ENCODE measurements at places on chromosomes 6 and 20.
A peak's percentile ranks its signal among the peaks of the same experiment; 100 is the strongest.

GRCh38 chr6:26122402-26122792, 35.2 kb downstream of the HFE start:
- no peak for DNase-seq

DNA sequence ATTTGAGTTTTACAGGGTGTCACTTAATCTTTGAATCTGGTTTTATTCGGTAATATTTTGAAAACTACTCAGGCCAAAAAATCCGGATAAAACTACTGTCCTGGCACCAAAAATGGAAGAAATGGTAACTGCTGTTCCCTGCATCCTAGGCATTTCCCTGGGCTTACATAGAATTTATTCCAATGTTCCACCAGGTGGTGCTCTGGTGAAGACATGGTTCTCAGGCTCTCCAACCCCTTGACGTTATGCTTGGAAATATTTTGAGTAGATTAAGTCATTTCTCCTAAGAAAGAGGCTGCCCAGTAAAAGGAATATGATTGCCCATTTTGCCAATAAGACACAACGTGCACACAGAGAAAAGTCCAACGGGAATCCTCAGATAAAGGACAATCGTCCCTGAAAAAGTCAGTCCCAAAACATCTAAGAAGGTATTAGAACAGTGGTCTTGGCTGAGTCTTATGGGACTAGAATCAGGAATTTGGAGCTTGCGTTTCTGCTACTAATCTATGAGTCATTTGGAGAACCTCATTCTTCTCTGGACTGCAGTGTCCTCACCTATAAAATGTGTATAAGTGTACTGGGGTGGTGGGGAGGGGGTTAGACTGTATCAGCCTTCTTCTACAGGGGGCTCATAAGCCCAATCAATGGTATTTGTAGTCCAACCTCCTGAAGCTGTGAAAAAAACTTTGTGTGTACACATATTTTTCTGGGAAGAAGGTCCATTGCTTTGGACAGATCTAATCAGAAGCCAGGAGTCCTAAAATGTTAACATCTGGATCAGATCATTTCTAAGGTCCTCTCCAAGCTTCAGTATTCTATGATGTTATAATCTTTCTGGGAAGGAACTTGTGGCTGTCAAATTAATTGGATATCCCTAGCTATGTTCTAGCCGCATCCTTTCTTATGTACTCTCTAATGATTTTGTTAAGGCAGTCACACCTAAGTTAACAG, 131.0 kb upstream of the BMP2 start:
- no peak for DNase-seq

DNA sequence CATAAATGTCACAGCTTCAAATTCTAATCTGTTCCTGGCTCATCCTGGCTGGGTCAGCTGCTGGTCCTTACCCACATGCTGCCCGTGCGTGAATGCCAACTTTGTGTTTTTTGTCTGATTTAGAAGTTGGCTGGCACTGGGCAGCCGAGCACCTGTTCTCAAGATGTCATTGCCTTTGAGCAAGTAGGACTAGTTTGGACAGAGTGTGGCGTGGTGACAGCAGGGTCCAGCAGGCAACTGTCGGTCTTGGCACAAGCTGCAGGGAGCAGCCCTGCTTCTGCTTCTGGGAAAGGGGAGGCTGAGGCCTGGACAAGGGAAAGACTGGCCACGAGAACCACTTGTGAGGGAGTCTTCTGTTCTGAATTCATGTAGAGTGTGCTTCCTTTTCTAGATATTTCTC, 26.4 kb upstream of the ADRM1 start:
- no peak for DNase-seq

DNA sequence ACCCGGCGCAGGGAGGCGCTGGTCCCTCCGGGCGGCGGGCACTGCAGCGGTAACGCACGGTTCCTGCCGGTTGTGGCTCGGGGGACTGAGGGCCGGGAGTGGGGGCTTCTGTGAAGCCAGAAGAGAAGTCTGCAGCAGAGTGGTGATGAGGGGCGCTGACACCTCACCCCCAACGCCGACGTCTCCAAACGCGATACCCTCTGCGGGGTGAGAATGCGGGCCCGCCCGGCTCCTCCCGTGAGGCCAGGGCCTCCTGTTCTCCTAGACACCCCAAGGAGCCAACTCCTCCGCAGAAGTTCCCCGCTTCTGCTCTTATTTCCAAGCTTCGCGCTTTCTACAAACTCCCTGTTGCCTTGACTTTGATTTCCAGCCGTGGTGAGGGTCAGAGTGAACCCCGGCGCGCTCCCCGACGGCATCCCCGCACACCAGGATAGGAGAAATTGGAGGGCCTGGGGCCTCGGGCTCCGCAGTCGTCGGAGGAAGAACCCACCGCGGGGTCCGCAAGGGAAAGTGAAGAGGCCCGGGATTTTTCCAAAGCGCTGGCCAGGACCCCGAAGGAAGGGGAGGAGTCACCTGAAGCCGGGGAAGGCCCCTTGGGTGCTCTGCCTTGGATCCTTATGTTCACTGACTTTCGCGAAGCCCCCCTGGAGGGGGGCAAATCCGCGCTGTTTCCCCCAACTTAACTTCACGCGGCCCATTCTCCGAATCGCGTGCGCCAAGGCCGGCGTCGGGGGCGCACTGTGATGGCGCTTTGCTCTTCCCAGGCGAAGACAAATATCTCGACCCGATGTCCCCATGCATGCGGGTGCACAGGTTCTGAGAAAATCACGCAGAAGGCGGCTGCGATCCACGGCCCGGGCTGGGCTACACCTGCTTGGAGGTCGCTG, 3.1 kb upstream of the INSM1 start:
- DNase-seq, result no peak

DNA sequence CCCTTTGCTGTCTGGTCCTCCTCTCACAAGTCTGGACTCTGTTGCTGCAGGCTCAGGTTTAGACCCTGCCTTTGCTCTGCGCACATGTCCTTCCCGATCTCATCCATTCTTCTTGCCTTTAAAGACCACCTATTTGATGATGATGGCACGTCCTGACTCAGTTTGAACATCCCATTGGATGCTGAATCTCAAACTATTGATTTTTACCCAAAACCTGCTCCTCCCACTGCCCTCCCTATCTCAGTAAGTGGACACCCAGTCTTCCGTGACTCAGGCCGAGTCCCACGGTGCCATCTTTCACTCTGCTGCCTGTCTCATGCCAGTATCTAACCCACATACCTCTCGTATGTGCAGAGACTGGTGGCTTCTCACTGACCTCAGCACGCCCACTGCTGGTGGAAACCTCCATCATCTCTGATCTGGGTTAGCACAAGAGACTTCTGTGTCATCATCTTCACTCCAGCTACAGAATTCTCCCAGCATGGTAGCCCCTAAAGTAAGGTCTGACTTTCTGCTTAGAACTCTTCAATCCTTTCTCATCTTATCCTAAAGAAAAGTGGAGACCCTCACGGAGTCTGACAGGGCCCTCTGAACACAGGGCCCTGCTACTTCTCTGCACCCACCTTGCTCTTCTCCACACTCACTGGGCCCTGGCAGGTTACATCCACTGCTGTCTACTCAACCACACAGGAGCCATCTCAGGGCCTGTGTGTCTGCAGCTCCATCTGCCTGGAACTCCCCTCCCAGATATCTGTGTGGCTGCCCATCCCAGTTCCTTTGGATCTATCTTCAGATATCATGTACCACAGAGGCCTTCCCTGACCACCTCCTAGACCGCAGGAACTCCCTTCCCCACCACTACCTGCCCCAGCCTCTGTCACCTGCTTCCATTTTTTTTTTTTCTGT, 387.1 kb upstream of the AGPAT4 start:
- no peak for DNase-seq

DNA sequence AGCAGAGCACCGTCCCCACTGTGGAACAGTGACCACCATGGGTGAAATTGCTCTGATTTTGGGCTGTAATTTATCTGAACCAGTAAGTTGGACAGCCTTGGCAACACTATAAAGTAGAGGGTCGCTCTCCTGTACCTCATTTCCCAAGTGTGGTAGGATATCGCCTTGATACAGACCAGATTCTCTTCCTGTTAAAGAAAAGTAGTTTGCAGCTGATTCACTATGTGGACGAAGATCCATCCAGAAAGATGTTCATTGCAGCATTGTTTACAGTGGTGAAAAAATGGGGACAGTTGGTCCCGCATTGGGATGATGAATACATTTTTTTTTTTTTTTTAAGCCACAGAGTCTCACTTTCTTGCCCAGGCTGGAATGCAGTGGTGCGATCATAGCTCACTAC, 74.3 kb downstream of the SLX4IP start:
- DNase-seq, result no peak

GRCh38 chr20:44234566-44235317, 12.4 kb upstream of the GDAP1L1 start:
- no peak for DNase-seq

GRCh38 chr20:64065974-64066343, 3.0 kb downstream of the TCEA2 start:
- DNase-seq, result peak; percentile 72

- DNase-seq, result peak; percentile 66
These were observed 10.1 kb downstream of the IL17F start for GRCh38 chr6:52233975-52234823.

GRCh38 chr6:112037783-112038216, 16.1 kb upstream of the CCN6 start:
- peak; percentile 25 for DNase-seq

DNA sequence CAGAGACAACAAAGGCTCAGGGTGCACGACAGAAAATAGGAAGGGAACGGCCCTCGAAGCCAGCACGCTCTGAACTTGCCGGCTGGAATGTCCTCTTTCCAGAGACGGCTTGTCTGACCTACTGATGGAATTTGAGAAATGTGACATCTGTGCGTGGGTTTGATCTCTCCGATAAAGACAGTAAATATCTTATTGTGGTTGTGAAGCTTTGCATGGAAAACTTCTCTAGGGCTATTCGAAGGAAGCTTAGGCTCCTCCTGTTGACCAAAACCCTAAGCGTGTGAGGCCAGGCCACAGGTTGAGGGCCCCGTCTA, 247.3 kb downstream of the ZNF217 start:
- no peak for DNase-seq

- no peak for DNase-seq
These were observed 123.8 kb downstream of the FAM83B start for GRCh38 chr6:54970337-54970736.

DNA sequence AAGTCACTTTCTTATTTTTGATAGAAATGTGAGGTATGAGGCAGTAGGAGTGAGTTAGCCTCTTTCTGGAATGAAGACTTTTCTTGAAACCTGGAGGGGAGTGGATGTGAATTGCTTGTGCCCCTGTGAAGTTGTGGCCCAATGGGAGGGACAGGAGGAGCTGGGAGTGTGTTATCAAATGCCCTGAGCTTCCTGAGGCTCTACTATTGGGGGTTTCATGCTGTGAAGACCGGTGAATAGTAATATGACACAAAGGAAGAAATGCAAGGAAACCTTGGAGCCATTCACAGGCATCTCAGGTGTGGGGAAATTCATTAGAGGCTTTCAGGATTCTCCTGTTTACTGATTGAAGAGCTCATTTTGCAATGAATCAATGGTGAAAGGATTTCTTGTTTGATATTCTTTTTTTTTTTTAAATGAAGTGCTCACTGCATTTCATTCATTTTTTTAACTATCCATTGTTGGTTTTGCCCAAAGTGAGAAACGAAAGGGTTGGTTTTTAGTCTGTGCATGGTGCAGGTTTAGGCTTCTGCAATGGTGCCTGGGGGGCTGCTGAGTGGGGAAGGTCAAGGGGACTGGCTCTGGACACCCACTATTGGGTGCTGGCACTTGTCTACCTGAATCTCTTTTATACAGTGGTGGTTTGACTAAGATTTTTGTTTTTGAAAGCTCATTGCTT, 8.2 kb downstream of the RNF144B start:
- no peak for DNase-seq

DNA sequence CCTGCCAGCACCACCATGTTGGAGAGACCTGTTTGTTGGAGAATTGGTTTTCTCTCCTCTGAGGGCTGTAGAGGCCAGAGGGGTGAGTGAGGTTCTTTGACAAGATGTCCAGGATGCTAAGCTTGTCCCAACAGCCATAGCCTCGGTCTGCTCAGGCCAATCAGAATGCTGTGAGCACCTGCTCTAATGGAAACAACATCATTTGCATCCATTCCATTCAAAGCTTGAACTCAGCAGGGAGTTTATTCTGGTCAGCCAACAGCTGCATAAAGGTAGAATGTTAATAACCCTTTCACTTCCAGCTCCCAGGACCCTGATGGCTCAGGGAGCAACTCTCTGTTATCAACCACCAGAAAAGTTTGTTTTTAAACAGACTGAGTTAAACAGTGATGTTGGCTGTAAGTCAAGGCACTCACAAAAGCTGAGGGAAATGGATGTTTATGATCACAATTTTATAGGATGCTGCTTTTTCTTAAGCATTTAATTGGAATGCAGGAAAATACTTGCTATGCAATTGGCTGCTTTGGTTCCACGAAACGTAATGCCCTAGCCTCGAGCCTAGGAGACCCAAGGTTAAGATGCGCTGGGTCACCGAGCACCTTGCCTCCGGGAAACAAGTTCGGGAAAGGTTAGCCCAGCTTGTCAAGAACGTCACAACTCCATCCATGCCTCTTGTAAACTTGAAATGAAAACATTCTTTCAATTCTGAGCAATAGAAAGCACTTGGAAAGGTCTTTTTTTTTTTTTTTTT, 155.2 kb downstream of the NFATC2 start:
- no peak for DNase-seq

- no peak for DNase-seq
These were observed 212.2 kb downstream of the UST start for GRCh38 chr6:148959008-148959407.

DNA sequence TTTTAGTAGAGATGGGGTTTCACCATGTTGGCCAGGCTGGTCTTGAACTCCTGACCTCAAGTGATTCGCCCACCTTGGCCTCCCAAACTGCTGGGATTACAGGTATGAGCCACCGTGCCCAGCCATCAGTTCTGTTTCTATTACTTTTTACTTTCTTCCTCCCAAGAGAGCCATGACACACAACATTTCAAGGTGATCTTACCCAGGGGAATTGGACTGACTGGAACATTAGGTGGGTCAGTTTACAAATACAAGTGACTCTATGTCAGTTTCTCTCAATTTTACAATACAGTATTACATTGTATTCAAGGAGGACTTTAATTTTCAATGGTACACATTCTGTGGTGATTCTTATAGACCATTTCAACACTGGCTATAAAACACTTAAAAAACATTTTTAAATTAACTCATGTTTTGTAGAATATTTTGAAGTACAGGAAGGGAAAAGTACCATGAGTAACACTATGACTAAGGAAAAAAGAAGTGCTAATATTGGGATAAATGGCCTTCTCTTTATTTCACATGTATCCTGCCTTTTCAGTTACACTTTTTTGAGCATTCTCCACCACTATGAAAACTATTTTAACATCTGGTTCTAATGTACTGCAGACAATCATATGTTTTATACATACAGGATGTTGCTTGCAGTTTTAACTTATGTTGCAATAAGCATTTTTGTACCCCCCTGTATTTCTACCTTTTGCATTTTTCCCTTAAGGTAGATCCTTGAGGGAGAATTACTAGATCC, 8.4 kb downstream of the TPBG start:
- no peak for DNase-seq

- no peak for DNase-seq
These were observed 23.6 kb downstream of the BNIP5 start for GRCh38 chr6:36312854-36313648.

DNA sequence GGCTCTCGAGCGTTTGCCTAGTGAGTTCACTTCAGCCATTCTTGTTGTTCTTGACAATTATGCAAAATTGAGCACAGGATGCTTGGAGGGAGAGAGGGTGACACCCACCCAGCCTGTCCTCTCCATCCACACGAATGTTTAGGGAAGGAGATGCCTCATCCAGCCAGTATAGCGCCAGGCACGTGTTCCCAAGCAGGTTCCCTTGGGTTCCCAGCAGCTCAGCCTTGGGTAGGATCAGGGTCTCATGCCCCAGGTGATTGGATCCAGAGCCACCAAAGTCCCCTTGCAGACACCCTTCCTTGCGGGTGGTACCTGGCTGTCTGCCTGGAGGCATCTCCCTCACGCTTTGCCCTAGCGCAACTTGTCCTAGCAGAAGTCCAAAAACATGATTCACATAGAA, 394.9 kb downstream of the CDH4 start:
- no peak for DNase-seq
